Activated T-cell treated with anti-CD3 and anti-CD28 coated beads, Interleukin-2, amount 50 U/mL, for 72 hours (primary cell): ENCODE measurements at places on chromosomes 6 and 20. TPM values are rescaled to one million over a fixed set of nuclear protein-coding genes. Genes with fewer than 3 reads are reported as not detected.

DNA sequence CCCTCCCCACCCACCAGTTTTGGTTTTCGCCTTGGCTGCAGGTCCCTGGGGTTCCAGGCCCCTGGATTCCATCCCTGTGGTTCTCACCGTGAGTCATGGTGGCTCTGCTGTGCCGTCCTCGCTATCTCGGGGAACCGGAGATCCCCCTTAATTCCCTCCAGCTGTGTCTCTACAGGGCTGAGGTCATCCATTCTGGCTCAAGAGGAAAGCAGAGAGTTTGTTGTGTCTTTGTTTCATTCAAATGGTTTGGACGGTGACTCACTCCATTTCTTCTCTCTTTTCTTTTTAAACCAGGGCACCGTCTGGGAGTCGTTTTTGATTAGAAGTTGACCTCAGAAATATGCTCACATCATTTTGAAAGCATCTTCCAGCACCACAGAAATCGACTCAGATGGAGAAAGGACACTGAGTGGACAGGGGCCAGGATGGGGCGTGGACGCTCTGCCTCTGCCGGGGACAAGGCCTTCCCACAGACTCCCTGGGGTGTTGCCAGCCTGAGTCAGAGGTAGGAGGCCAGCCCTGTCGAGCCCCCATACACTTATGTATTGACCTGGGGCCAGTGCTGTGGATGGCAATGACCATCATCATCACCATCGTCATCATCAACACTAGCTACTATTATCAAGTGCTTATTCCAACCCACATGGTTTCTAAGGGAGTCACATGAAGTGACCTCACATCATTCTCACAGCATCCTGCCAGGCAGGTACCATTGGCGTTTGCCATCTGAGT is 176.2 kb downstream of the NFATC2 start:
- no peak overlapping the region for H3K27ac ChIP-seq
- peaks cover 6% of the 10 kb centered on the region for H3K36me3 ChIP-seq
- DNase-seq, result no peak
- H3K27me3 ChIP-seq, result peaks cover 6% of the 10 kb centered on the region

DNA sequence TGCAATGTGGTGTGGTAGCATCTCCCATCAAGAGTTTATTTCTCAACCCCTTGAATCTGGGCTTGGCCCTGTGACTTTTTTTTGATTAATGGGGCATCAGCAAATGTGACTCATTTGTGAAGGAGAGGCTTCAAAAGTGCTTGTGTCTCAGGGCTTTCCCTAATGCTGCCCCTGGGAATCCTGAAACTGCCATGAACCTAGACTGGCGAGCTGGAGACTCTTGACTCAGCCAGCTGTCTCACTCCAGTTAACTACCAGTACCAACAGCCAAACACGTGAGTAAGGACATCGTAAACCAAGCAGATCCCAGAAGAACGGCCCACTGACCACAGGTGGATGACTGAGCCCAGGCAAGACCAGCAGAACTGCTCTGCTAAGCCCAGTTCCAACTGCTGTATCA is 72.8 kb upstream of the ADTRP start:
- DNase-seq, result no peak
- H3K27ac ChIP-seq, result no peak overlapping the region
- no peaks in the 10 kb centered on the region for H3K27me3 ChIP-seq
- H3K4me1 ChIP-seq, result peaks cover 12% of the 10 kb centered on the region
- no peak overlapping the region for H3K4me3 ChIP-seq
- peaks cover 2% of the 10 kb centered on the region for H3K36me3 ChIP-seq

- H3K27ac ChIP-seq, result no peak overlapping the region
- no peaks in the 10 kb centered on the region for H3K27me3 ChIP-seq
- no peak overlapping the region for H3K4me3 ChIP-seq
- no peak for DNase-seq
- H3K36me3 ChIP-seq, result no peaks in the 10 kb centered on the region
These were observed 61.7 kb downstream of the TMEM242 start for GRCh38 chr6:157261606-157262005.

- no peaks in the 10 kb centered on the region for H3K27me3 ChIP-seq
- peak overlapping the region; percentile 94 for H3K4me3 ChIP-seq
- peaks cover 79% of the 10 kb centered on the region for H3K4me1 ChIP-seq
These were observed 7.0 kb downstream of the SYNGAP1 start for GRCh38 chr6:33426590-33427511.

DNA sequence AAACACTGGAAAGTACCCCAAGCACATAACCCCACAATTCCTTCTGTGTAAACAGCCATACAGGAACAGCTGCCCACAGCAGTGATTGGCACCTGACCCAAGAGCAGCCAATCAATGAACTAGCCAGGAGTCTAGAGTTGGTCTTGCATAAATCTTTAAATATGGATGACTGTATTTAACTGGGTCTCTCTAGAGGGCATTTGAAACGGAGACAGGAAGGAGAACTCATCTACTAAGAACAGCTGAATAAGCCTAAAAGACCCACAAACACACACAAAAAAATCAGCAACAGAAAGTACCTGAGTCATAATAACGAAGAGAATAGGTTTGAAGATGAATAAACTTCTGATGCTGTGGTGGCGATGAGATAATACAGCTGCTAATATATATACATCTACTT is 49.0 kb upstream of the ASF1A start:
- H3K4me1 ChIP-seq, result peaks cover 26% of the 10 kb centered on the region
- DNase-seq, result no peak
- peaks cover 2% of the 10 kb centered on the region for H3K36me3 ChIP-seq
- H3K4me3 ChIP-seq, result peak overlapping the region; percentile 82
- peak overlapping the region; percentile 87 for H3K27ac ChIP-seq

- no peak for DNase-seq
- H3K27ac ChIP-seq, result no peak overlapping the region
- H3K36me3 ChIP-seq, result no peaks in the 10 kb centered on the region
- H3K4me1 ChIP-seq, result no peaks in the 10 kb centered on the region
- H3K27me3 ChIP-seq, result no peaks in the 10 kb centered on the region
These were observed 362.9 kb downstream of the ZFAND3 start for GRCh38 chr6:38182426-38182825.

DNA sequence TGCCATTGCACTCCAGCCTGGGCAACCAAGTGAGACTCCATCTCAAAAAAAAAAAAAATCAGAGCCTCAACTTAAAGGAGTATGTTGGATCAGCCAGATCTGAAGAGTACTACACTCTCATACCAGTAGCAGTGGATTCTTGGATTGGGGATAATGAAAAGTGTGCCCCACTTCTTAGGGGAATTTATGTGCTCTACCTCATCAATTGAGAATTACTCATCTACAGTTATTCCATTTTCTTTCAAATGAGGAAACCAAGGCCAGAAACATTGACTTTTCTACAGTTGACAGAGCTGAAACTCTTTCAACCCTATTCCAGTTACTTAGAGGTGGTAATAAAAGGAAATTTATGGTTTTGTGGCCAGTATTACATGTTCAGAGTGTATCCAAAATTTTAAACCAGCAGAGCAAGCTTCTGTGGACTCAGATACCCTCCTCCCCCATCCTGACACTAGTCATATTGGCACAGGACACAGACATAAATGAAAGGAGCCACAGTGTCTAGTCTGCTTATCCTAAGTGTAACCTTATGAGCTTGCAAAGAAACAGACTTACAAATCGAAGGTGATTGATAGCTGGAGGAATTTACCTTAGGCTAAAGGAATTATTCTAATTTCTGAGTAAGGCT is 51.2 kb downstream of the ORC3 start:
- H3K27ac ChIP-seq, result no peak overlapping the region
- peaks cover 3% of the 10 kb centered on the region for H3K36me3 ChIP-seq
- H3K4me3 ChIP-seq, result no peak overlapping the region
- H3K4me1 ChIP-seq, result peaks cover 14% of the 10 kb centered on the region

GRCh38 chr6:189676-190075 is 102.6 kb upstream of the DUSP22 start:
- peaks cover 7% of the 10 kb centered on the region for H3K27me3 ChIP-seq
- no peak for DNase-seq
- H3K36me3 ChIP-seq, result peaks cover 5% of the 10 kb centered on the region
- H3K27ac ChIP-seq, result peak overlapping the region; percentile 89
- H3K4me3 ChIP-seq, result peak overlapping the region; percentile 83
- H3K4me1 ChIP-seq, result peaks cover 68% of the 10 kb centered on the region

DNA sequence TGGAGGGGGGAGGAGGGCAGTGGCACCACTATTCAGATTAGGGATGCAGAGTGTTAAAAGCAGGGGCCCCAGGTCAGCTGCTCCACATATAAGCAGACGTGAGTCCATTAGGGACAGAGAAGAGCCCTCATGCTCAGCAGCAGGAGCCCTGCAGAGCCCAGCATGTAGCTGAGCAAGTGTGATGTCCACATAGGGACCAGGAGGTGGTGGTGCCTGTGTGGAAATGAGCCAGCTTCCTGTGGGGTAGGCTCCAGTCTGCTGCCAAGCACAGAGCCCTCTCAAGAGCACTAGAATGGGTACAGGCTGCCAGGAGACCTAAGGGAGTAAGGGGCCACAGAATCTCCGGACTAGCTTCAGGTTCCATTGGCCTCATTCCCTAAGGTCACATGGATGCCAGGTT is 57.9 kb upstream of the MLN start:
- no peak overlapping the region for H3K4me3 ChIP-seq
- H3K4me1 ChIP-seq, result peaks cover 53% of the 10 kb centered on the region
- H3K27ac ChIP-seq, result no peak overlapping the region
- H3K36me3 ChIP-seq, result peaks cover 4% of the 10 kb centered on the region
- DNase-seq, result no peak
- H3K27me3 ChIP-seq, result peaks cover 44% of the 10 kb centered on the region

DNA sequence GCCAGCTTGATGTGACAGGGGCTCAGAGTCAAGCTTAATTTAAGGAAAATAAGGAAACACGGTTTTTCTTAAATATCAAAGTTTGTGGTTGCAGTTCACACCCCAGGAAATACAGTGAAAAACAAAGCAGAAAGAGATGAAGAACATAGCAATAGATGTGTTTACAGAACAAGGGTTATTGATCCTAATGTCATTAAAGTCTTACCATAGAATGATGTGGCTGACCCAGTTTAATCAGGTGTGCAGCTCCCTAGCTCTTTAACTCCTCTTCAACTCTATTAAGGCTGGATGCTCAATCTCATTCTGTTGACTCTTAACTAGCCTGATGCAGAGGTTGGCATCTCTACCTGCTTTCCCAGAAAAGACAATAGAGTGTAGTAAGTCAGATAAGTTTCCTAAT is 7.5 kb upstream of the GTF3C6 start:
- DNase-seq, result no peak
- H3K4me1 ChIP-seq, result no peaks in the 10 kb centered on the region
- no peak overlapping the region for H3K4me3 ChIP-seq
- no peaks in the 10 kb centered on the region for H3K27me3 ChIP-seq

DNA sequence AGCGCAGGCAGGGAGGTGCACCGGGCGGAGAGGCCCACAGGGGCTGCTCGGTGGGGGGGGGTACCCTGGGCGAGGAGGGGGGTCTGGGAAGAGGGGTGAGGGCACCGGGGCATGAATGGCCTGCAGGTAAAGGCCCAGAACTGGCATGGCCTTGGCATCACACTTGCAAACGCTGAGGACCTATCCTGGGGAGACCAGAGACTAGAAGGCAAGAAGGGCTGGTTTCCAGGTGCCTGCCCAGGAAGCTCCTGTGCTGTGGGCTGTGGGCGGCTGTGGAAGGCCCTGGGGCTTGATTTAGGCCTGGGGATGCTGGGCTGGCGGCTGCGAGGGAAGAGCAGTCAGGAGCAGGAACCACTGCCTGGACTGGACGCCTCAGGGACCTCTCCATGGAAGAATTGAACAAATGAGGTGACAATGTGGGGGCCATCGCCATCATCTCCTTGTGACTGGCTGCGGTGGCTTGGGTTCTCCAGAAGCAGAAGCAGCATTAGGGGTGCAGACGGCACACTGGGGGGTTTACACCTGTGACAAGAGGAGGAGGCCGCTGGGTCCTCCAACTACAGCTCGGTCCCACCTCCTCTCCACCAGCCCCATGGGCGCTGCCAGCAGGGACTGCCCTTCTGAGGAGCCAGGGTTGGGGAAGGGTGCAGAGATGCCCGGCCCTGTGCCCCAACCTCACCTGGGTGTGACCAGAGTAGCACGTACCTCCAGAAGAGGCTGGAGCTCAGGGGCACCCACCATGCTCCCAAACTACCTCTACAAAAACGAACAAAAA is 32.1 kb upstream of the IRF4 start:
- H3K27me3 ChIP-seq, result no peaks in the 10 kb centered on the region
- H3K27ac ChIP-seq, result no peak overlapping the region
- H3K4me1 ChIP-seq, result peaks cover 19% of the 10 kb centered on the region

DNA sequence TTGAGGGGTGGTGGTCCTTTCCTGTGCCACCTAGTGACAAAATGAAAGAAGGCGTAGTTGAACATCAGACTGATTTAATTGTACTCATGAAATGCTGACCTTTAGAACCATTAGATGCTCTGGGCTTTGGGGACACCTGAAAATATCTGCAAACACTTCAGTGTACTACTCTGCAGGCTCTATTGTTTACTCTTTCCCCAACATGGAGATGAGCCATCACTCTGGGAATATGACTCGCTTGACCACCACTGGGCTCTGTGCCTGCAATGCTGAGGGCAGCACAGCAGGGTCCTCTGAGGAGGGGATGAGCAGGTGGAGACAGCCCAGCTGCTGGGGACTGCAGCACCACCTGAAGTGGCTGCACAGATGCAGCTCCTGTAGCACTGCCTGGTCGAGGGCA is 74.8 kb upstream of the SLC24A3 start:
- H3K4me3 ChIP-seq, result no peak overlapping the region
- DNase-seq, result no peak
- H3K27me3 ChIP-seq, result no peaks in the 10 kb centered on the region
- H3K4me1 ChIP-seq, result no peaks in the 10 kb centered on the region

DNA sequence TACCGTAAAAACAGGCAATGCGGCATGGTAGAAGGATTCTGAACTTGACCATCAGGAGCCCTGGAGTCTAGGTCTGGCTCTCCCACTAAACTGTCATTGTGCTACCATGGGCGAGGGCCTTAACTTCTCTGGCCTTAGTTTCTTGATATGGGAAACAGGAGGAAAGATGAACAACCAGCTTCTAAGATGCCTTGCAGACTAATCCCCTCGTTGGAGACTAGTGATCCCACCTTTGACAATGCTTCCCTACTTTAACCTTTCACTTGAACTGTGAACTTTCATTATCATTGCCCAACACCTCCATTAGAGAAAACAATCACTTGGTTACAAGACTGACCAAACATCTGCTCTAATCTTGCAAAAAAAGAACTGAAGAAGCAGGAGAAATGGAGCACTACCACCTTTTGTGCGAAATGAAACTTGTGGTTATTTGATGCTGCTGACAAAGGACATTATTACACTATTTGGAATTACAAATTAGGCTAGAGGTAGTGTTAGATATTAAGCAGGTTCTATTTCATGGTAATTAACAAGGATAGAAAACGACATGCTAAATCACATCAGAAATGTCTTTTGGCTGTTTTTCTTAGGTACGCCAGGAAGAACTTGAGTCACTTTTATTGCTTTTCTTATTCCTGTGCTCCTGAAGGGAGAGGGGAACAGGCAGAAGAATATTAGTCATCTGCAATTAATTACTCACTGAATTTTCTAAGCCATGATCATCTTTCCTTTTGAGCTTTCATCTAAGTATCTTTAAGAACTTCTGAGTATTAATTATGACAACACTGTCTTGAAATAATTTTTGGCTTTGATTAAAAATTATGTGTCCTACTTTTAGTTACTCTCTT is 39.1 kb upstream of the ARHGAP18 start:
- peak overlapping the region; percentile 90 for H3K4me3 ChIP-seq
- DNase-seq, result no peak
- peaks cover 60% of the 10 kb centered on the region for H3K4me1 ChIP-seq

Gene GNRH2
- total RNA-seq, result 87.1 TPM

Gene CST7
- 174 TPM for total RNA-seq

Gene MAS1L
- total RNA-seq, result not detected

Gene CRISP3
- total RNA-seq, result not detected
